ENCODE measurements at places on chromosomes 2 and 18.

GRCh38 chr2:44615950-44616518 is 254.3 kb downstream of the CAMKMT start:
- DNase-seq = no peak

DNA sequence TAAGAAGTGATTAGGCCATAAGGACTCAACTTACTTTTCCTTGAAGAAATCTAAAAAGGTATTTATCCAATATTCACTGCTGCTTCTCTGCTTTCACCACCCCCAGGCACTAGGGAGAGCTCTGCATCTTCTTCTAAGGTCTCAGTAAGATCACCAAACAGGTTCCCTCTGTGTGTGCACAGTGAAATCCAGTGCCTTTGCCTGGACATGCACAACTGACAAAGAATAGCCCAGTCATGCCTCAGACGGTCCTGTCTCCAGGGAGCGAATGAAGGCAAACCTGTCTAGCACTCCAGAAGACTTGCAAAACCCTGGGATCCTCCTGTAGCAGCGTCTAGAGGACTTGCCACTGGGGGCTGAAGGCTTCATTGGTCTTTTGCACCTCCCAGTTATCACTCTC is 344.5 kb upstream of the LRATD1 start:
- no peak for DNase-seq

- DNase-seq = no peak
These were observed 136.0 kb downstream of the INSIG2 start for GRCh38 chr2:118223992-118224894.

DNA sequence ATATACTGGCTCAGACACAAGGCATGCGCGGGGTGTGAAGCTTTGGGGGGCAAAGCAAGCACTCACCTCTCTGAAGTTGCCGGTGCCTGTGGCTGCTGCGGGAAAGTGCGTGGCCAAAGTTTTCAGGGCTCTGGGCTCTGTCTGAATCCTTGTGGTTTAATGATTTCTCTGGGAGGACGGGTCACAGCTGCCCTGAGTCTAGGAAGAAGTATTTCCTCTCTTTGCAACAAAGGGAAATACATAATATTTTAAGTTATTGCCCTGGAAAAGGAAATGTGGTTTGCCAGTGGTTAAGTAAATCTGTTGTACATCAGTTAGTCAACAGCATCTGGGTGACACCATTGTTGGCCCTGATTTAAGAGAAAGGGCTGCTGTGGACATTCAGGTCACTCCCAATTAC is 56.7 kb upstream of the ZDBF2 start:
- no peak for DNase-seq

DNA sequence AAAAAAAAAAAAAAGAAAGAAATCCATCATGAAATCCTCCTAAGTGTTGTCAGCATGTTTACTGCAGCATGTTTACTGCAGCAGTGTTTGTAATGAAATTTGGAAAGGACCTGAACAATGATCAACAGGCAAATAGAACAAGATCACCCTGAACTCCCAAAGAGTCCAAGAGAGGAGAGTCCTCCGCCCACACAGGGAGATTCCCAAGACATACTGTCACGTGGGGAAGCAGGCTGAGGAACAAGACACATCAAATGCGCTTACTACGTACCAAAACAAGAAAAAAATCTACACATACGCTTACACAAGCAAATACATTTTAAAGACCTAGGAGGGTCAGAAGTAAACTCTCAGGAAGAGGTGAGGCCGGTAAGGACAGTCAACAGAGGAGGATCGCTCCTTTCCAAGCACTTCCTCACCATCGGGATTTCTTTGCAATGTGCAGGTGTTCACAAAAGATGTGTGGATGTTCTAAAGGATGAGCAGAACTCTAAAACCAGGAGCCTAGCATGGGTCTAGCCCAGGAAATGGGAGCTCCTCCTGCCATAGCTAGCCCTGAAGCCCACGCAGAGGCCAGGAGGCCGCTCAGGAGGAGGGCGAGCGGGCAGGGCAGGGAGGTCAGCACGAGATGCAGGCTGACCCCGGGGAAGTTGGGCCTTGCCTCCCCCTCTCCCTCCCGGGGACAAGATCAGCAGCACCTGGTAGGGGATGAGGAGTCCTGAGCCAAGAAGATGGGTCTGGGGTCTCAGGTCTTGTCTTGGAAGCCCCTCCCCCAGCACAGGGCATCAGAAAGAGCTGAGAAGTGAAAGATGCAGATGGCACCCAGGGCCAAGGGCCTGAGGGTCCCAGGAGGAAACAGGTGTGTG is 66.4 kb downstream of the ZNF516 start:
- DNase-seq = no peak

DNA sequence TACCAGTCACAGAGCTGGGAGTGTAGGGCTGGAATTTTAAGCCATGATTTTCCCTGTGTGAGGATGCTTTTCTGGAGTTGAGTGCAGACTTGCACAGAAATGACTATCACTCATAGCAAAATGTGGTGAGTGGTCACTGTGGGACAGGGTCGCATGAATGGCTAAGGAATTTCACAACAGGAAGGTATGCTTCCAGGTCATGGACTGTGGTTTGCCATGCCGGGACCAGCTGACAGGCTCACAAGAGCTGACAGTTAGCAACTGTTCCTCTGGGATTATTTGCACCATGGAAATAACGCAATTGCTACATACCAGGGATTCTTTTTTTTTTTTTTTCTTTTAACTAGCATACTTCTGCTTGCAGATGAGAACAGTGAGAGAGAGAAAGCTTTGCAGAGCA is 3.8 kb upstream of the UXS1 start:
- DNase-seq = no peak

DNA sequence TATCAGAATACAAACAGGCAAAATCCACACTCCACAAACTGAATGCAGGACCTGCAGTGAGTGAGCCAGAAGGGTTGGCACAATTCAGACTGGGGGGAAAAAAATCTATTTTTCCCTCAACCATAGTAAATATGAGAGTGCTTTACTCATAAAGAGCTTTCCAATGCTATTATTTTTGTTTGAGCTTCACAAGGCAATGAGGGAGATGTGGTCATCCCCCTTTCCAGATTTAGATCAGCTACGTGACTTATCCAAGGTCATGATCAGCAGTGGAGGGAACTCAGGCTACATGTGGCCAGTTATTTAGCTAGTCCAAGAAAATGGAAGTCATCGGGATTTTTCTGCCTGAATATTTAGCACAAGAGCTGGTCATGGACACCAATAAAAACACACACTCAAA is 120.4 kb upstream of the KLF7 start:
- no peak for DNase-seq

GRCh38 chr2:113119111-113119510 is 8.3 kb upstream of the IL1RN start:
- DNase-seq = no peak

DNA sequence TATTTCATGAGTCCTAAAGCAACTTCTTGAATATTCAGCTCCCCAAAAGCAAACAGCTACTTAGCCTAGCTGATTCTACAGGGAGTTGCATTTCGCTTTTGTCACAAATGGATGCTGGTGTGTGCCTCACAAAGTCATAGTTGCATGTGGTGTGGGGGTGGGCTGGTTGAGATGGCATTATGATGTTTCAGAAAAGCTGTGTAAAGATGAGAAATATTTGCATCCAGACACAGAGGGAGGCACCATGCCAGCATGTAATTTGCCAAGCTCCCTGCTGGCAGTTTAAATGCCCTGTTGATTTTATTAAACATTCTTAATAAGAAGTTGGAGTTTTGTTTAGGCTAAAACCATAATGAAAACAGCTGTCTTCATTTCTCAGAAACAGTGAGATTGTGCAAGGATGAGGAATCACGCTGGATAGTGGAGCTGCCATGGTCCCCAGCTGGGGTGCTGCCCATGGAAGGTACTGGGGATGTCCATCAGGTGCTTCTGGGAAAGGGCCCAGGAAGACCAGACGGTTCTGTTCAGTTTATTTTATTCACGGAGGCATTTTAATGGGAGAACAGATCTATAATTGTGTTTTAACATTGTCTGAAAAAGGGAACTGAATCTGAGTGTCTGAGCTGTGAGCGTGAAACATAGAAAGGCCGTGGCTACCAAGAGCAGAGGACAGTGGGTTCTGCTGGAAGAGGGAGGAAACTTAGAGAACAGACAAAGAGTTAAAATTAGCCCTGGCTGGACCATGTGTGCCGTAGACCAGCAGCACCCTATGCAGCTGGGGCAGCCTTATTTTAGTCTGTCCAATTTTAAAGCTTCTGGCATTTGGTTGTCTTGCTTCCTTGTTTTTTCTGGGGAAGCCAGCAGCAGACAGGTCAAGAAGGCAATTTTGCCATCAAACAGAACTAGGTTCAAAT is 177.1 kb downstream of the FAM210A start:
- no peak for DNase-seq

DNA sequence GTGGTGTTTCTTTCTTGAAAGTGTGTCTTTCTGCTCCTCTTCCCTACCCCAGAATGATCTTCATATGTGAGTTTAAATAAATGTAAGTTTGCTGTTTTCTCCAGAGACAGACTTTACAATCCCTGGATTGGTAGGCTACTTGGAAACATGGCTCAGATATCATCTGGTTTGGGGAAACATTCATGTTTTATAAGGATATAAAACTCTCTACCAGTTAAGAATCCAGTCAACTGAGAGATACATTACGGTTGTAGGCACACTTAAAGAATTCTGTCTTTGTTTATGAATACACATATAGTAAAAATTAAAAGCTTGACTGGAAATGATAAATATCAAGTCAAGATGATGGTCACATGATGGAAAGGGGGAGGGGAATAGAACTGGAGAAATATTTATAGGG is 739.3 kb downstream of the SLC4A3 start:
- DNase-seq = no peak

- DNase-seq = no peak
These were observed 411 bp downstream of the NARS1 start for GRCh38 chr18:57621246-57621604.

DNA sequence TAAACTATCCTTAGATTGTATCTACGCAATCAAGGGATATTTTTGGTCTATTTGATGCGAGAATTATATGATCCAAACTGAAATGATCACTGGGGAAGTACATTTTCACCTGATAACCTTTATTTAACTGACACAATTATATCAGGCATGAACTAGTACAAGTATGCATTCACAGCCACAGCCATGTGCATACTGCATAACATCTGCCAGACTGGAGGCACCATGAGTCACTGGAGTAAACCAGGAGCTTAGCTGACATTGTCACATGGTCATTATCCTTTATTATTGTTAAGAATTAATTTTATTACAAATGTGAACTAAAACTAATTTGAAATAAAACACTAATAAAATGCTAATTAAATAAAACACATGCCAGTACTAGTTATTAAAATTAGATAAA is 1127.1 kb downstream of the DPP10 start:
- no peak for DNase-seq

DNA sequence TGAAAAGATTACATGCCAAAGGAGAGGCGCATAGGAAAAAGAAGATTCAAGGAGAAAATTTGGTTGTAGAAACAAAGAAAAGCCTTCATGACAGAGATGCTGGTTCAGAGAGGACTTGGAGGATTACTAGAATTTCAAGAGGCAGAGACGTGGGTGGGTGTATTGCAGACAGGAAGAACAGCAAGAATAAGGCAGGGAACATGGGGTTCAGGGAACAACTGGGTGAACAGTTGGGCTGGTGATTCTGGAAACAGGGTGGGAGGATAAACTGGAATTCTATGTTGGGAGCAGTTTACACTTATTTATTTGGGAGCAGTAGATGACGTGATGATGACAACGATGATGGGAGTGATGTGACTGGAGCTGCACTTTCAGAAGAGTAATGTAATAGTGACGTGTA is 18.4 kb upstream of the GMCL1 start:
- no peak for DNase-seq

DNA sequence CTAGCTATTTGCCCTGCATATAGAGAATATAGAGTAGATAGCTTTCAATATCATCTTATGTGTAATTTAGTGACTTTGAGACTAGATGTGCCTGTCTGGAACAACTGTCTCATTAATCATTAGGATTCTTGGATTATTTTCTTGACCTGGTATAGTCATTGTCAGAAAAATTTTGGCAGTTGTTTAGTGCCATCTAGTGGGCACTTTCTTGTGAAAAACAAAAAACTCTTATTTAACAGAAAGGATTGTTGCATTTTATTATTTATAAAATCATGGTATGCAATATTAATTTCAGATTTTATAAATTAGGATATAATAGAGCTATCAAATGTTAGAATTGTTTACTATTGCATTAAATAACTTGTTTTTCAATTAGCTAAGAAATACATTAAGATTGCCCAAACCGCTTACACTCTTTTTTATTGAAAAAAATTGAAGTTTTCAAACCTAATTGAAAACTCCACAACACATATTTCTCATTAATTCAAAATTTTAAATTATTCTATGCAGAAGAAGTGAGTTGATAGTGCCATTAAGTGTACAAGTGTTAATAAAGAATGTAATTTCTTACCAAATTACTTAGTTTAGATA is 80.3 kb downstream of the DYNAP start:
- DNase-seq = no peak

DNA sequence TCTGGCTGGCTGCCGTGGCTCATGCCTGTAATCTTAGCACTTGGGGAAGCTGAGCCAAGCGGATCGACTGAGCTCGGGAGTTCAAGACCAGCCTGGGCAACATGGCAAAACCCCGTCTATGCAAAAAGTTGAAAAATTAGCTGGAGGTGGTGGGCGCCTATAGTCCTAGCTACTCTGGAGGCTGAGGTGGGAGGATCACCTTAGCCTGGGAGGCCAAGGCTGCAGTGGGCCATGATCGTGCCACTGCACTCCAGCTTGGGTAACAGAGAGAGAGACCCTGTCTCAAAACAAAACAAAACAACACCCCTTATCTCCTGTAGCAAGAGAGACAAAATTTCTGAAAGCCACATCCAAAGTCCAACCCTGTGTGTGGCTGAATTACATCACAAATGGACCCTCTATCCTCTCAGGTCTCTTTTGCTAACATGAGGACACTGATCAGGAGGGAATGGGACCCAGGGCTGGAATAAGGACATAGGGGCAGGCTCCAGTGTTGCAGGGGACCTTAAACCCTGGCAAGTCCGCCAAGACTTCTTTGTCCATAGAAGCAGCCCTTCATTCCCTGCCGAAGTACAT is 64.8 kb downstream of the PSMG2 start:
- no peak for DNase-seq

GRCh38 chr2:20438334-20439192 is 8.3 kb upstream of the RHOB start:
- peak; percentile 42 for DNase-seq

- DNase-seq = no peak
These were observed 6.5 kb downstream of the EFEMP1 start for GRCh38 chr2:55917117-55917516.

GRCh38 chr2:224308272-224308911 is 93.5 kb downstream of the FAM124B start:
- no peak for DNase-seq
